Ascending aorta (tissue), 2 donors: ENCODE measurements at places on chromosomes 2 and 18. TPM values are rescaled to one million over a fixed set of nuclear protein-coding genes. Genes with fewer than 3 reads are reported as not detected.

GRCh38 chr2:215727507-215728503 is 285.5 kb downstream of the MREG start:
- H3K4me1 ChIP-seq = no peaks in the 10 kb centered on the region
- H3K27ac ChIP-seq = peak overlapping the region; percentile 29
- H3K27me3 ChIP-seq = no peaks in the 10 kb centered on the region
- no peak overlapping the region for H3K4me3 ChIP-seq
- no peak for DNase-seq
- H3K36me3 ChIP-seq = no peaks in the 10 kb centered on the region

The TTC31 gene
- 19.5 TPM for total RNA-seq

GRCh38 chr18:23230686-23231085 is 95.4 kb downstream of the CABLES1 start:
- H3K36me3 ChIP-seq = no peaks in the 10 kb centered on the region
- H3K4me3 ChIP-seq = no peak overlapping the region
- peak overlapping the region; percentile 96 for H3K27ac ChIP-seq
- H3K27me3 ChIP-seq = no peaks in the 10 kb centered on the region
- H3K4me1 ChIP-seq = peaks cover 23% of the 10 kb centered on the region

GRCh38 chr2:120465012-120465700 is 119.2 kb downstream of the INHBB start:
- no peak for DNase-seq
- H3K4me3 ChIP-seq = no peak overlapping the region
- H3K27me3 ChIP-seq = no peaks in the 10 kb centered on the region
- H3K27ac ChIP-seq = no peak overlapping the region
- peaks cover 3% of the 10 kb centered on the region for H3K4me1 ChIP-seq
- no peaks in the 10 kb centered on the region for H3K36me3 ChIP-seq

GRCh38 chr2:215888680-215889079 is 124.7 kb downstream of the MREG start:
- H3K4me3 ChIP-seq = no peak overlapping the region
- no peak for DNase-seq
- peaks cover 9% of the 10 kb centered on the region for H3K4me1 ChIP-seq

DNA sequence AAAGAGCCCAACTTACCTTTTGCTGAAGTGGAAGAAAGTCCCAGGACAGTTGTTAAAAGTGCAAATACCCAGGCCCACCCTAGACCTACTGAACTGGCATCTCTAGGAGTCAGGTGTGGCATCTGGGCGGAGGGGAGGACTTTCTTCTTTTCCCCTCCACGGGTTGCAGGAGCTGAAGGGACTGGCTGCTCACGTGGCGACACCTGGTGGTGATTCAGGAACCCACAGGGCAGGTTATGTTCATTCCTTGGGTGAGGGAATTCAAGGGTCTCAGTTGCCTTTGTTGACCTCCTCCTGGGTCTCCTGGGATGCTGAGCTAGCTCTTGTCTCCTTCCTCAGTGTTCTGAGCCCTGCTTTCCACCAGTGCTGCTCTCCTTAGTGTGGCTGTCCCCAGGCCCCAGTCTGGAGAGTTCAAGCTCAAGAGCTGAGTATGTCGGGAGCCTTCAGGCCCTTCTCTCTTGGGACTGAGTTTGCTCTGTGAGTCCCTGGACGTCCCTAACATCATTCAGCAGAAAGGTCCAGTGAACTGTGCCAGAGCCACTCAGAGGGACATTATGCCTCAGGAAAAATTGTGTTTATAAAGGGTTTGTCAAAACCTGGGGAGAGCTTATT is 56.9 kb downstream of the DYSF start:
- no peaks in the 10 kb centered on the region for H3K27me3 ChIP-seq
- H3K36me3 ChIP-seq = no peaks in the 10 kb centered on the region
- peak; percentile 83 for DNase-seq
- H3K27ac ChIP-seq = no peak overlapping the region
- no peaks in the 10 kb centered on the region for H3K4me1 ChIP-seq
- H3K4me3 ChIP-seq = no peak overlapping the region

DNA sequence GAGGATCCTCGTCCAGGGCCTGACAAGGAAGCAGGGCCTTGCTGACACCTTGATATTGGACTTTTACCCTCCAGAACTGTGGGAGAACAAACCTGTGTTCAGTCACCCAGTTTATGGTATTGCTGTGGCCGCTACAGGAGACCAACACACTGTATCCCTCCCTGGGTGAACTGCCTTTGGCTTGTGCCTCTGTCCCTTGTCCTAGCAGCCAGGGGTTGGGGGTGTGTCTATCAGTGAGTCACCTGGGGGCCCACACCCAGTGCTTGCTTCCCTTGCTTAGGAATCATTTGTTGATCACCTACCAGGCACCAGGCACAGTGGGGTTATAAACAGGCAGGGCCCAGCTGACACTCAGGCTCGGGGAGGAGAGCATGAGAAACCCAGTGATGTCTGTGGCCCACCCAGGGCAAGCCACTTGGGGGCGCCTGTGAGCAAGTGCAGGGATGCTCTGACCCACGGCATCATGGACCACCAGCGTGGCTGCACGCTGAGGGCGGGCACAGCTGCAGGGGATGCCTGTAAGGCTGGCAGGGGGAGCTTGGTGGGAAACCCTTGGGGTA is 17.1 kb downstream of the TMEM185B start:
- H3K27ac ChIP-seq = no peak overlapping the region
- H3K27me3 ChIP-seq = no peaks in the 10 kb centered on the region
- H3K4me3 ChIP-seq = no peak overlapping the region
- no peaks in the 10 kb centered on the region for H3K4me1 ChIP-seq
- no peaks in the 10 kb centered on the region for H3K36me3 ChIP-seq
- no peak for DNase-seq

The SCYGR6 gene
- total RNA-seq = not detected

The MC2R gene
- not detected for total RNA-seq

DNA sequence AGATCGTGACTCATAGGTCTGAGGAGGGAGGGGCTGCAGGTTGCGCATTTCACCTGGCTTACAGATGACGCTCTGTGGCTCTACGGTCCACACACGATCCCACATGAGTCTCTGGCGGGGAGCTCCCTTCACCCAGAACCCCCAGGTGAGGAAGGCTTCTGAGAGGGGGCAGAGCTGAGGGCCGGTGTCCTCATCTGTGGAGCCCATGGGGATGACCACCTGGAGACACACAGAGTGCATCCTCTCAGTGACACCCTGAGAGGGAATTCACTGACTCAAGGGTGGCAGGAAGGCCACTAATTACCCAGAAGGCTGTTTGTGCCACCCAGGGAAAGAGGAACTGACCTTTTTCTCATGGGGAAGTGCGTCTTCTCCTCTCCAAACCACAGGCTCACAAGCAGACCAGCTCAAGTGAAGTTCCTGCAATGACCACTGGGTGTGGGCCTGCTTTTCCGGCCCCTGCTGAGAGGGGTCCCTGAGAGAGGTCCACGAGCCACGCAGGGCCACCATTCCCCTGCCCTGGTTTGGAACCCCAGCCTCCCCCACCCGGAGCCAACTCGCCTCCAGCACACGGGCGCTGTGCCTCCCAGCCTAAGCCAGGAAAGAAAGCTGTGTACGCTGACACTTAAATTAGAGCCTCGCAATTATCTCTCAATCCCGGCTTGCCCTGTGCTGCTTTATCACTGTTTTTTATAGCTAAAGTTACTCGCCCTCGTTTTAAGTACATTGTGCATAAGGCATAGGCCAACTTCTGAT is 114.1 kb downstream of the BCL11A start:
- no peaks in the 10 kb centered on the region for H3K36me3 ChIP-seq
- H3K27ac ChIP-seq = no peak overlapping the region

GRCh38 chr18:44898498-44898897 is 217.8 kb downstream of the SETBP1 start:
- no peaks in the 10 kb centered on the region for H3K4me1 ChIP-seq
- no peak overlapping the region for H3K4me3 ChIP-seq
- H3K27ac ChIP-seq = no peak overlapping the region
- no peak for DNase-seq
- H3K27me3 ChIP-seq = no peaks in the 10 kb centered on the region

DNA sequence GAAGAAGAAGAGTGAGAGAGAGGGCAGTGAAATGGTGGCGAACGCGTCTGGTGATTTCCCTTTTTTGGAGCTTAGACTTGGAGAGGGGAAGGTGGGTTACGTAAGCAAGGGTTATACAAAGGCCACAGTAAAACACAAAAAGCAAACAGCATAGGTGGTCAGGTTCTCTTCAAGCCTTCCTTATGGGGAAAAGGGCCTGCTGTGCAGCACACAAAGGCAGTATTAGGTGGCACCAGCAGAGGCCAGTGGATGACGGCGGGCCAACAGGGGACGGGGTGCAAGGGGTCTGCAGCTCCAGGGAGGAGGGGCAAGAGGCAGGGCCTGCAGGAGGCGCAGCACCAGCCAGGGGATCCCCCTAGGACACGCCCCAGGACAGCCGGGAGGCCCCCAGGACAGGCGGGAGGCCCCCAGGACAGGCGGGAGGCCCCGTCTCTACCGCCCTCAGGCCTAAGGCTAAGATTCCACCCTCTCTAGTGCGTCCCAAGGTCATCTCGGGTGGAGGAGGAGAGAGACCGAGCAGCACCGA is 32.6 kb upstream of the NPC1 start:
- no peaks in the 10 kb centered on the region for H3K4me1 ChIP-seq
- no peak for DNase-seq
- H3K4me3 ChIP-seq = peak overlapping the region; percentile 55
- H3K27me3 ChIP-seq = no peaks in the 10 kb centered on the region
- no peaks in the 10 kb centered on the region for H3K36me3 ChIP-seq
- no peak overlapping the region for H3K27ac ChIP-seq

The CPS1 gene
- 9.4 TPM for total RNA-seq

- H3K4me3 ChIP-seq = peak overlapping the region; percentile 81
- H3K4me1 ChIP-seq = peaks cover 41% of the 10 kb centered on the region
- peak overlapping the region; percentile 98 for H3K27ac ChIP-seq
Observed at GRCh38 chr2:200810252-200810997, 1.3 kb upstream of the BZW1 start.

The NR4A2 gene
- 8.7 TPM for total RNA-seq

GRCh38 chr2:109351164-109351756 is 222.3 kb downstream of the SH3RF3 start:
- peak; percentile 58 for DNase-seq
- H3K27me3 ChIP-seq = no peaks in the 10 kb centered on the region
- no peak overlapping the region for H3K4me3 ChIP-seq
- H3K36me3 ChIP-seq = no peaks in the 10 kb centered on the region
- peak overlapping the region; percentile 76 for H3K27ac ChIP-seq

DNA sequence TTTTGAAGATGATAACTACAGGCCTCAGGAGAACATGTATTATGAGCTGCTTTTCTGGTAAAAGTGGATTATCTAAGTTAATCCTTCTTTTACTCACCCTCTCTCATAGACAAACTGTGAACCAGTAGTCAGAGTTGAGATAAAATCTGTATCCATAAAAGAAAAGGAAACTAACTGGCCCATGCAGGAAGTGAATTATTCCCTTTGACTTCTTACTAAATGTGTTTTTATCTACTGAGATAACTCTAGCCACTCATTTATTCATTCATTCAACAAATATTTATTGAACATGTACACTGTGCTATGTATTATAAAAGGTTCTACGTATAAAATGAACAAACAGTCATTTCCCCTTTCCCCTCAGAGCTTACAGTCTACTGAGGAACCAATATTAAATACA is 10.0 kb downstream of the WDR35 start:
- no peak overlapping the region for H3K27ac ChIP-seq
- no peaks in the 10 kb centered on the region for H3K4me1 ChIP-seq
- H3K4me3 ChIP-seq = no peak overlapping the region
- no peaks in the 10 kb centered on the region for H3K36me3 ChIP-seq
- no peaks in the 10 kb centered on the region for H3K27me3 ChIP-seq
- DNase-seq = no peak

GRCh38 chr18:71287268-71287667 is 998.4 kb downstream of the SOCS6 start:
- DNase-seq = no peak
- no peaks in the 10 kb centered on the region for H3K27me3 ChIP-seq
- H3K27ac ChIP-seq = no peak overlapping the region
- no peak overlapping the region for H3K4me3 ChIP-seq
- no peaks in the 10 kb centered on the region for H3K36me3 ChIP-seq

GRCh38 chr18:26756556-26756955 is 109.0 kb downstream of the AQP4 start:
- no peaks in the 10 kb centered on the region for H3K27me3 ChIP-seq
- H3K4me3 ChIP-seq = no peak overlapping the region
- H3K27ac ChIP-seq = no peak overlapping the region
- H3K36me3 ChIP-seq = no peaks in the 10 kb centered on the region
- no peak for DNase-seq

- no peak for DNase-seq
- no peaks in the 10 kb centered on the region for H3K4me1 ChIP-seq
- H3K27me3 ChIP-seq = no peaks in the 10 kb centered on the region
- no peak overlapping the region for H3K27ac ChIP-seq
Observed at GRCh38 chr18:58640428-58640805, 11.5 kb upstream of the ALPK2 start.

- H3K36me3 ChIP-seq = no peaks in the 10 kb centered on the region
- H3K27ac ChIP-seq = no peak overlapping the region
- H3K27me3 ChIP-seq = no peaks in the 10 kb centered on the region
Observed at GRCh38 chr18:10195529-10195928, 258.9 kb upstream of the APCDD1 start.

DNA sequence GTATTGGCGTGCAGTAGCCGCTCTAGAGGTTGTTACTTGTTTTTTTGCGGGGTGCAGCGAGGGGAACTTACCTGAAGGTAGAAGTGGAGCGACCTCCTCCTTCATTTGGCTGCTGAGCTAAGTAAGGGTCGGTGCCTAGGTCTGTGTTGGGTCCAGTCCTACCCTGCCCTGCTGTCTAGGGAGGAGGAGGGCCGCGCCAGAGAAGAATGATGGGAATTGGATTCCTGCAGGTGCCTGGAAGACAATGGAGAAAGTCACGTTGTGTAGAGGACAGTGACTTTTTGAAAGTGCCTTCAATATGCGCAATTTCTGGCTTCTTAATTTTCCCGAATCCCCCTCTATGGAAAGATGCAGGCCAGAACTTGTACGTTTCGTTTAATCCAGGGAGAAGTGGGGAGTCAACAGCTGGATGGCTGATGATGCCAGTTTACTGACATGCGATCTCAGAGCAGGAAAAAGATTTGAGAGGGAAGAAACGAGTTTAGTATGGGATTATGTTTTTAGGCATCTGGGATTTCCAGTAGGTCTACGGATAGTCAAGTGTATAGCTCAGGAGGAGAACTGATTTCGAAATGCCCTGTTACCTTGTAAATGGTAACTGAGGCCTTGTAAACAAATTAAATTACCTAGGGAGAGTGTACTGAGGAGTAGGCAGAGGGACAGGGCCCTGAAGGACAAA is 653 bp downstream of the MRPS9 start:
- H3K36me3 ChIP-seq = no peaks in the 10 kb centered on the region
- no peaks in the 10 kb centered on the region for H3K27me3 ChIP-seq
- DNase-seq = no peak
- peak overlapping the region; percentile 57 for H3K27ac ChIP-seq

GRCh38 chr2:20501974-20502373 is 55.1 kb downstream of the RHOB start:
- no peak overlapping the region for H3K27ac ChIP-seq
- no peaks in the 10 kb centered on the region for H3K27me3 ChIP-seq
- no peaks in the 10 kb centered on the region for H3K4me1 ChIP-seq
- H3K36me3 ChIP-seq = no peaks in the 10 kb centered on the region
- DNase-seq = no peak

The REG1A gene
- 0.96 TPM for total RNA-seq

GRCh38 chr2:40401896-40402295 is 50.0 kb downstream of the SLC8A1 start:
- no peaks in the 10 kb centered on the region for H3K36me3 ChIP-seq
- no peak for DNase-seq
- no peak overlapping the region for H3K4me3 ChIP-seq
- H3K27ac ChIP-seq = no peak overlapping the region

- no peaks in the 10 kb centered on the region for H3K27me3 ChIP-seq
- DNase-seq = no peak
Observed at GRCh38 chr2:150135223-150135883, 352.1 kb downstream of the RND3 start.
